AG04449 (cell line): ENCODE measurements at places on chromosomes 4 and X.

DNA sequence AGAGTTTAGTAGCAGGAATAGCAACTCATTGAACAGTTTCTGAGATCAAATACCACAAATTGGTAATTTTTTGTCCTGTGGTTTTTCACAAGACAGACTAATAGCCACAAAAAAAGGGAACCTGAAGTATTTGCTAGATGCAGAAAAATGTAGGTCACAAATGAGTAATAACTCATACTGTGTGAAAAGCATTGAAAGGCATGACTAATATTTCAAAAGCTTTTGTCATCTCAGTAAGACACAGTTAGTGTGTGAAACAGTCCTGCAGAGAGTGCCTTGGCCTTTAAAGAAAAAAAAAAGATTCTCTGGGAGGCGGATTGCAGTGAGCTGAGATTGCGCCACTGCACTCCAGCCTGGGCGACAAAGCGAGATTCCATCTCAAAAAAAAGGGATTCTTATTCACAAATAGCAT, 31.4 kb upstream of the SLC25A31 start:
- DNase-seq = no peak

DNA sequence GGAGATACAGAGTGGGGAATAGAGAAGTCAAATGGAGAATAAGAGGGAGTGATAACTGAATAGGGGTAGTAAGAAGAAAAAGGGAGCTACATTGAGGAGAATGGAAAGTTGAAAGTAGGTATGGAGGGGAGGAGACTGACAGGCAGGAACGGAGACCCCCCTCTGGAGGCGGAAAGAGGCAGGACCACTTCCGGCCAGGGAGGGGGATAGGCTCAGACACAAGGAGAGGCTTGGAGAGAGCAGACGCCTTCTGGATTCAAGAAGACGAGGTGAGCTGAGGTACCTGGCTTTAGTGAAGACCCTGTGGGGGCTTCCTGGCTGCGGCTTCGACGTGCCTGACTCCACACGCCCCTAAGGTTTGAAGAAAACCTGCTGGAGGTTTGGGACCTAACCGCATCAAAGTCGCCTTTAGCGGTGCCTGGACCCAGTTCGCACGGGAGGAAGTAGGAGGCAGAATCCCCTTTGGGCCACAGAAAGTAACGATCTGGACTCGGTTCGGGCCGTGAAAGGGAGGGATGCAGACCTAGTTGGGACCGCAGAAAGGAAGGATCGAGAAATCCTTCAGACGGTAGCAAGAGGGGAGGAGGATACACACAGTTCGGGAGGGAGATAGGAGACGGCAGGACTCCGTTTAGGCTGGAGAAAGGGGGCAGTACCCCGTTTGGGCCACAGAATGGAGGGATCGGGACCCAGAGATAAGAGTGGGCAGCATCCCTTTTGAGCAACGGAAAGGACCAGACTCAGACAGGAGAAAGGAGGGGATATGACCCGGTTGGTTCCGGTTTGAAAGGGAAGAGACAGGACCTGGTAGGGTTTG, at the start of gene TRO:
TSS of gene TRO (plus strand) at position 215 of the 817 bp plus-strand sequence. CDS start 1,423 bp downstream, outside the sequence.
- no peak for DNase-seq

DNA sequence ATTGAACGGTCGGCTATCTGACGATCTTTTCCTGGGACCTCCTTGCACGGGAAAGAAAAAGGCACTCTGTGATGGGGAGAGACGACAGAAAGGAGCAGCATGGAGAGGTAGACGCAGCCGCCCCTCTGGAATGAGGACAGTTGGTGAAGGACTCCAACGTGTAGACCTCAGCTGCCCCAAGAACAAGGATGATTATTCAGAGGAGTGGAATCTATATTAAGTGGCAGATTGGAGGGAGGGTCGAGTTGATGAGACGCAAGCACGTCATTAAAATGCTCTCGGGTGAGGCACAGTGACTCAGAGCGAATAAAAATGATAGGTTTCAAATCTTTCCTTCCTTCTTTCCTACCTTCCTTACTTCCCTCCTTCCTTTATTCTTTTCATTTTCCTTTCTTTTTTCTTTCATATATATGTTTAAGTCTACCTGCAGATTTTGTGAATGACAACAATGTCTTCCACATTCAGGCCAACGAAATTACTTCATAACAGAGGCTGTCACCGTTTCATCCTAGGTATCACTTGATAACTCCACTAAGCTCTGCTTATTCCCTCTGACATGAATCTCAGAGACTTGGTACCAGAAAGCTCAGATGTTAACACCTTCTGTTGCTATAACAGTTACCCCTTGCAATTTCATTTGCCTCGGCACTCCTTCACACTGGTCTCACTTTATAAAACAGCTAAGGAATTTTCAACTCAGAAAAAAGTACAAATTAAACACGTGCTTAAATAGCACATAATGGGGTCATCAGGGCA, 110.0 kb upstream of the PPARGC1A start:
- DNase-seq = no peak

DNA sequence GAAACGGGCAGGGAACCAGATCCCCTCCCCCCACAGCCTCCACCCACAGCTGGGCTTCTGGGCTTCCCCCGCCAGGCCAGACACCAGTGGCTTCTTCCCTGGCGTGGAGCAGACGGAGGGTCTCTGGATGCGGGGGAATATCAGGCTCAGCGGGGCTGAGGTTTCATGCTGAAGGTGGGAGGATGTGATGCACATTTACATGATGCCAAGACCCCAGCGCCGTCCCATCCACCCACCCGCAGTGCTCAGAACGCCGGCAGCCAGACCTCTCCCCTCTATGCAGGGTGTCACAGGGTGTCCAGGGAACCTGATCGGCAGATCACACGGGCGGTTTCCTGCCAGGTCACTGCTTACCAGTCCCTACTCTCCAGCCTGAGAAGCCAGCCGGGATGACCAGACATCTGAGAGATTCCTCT, 12.8 kb upstream of the TNIP2 start:
- DNase-seq = no peak

- DNase-seq = no peak
These were observed 109.2 kb downstream of the ARHGAP10 start for GRCh38 chr4:147840838-147841738.

- DNase-seq = no peak
These were observed 994 bp downstream of the GALNT7 start for GRCh38 chr4:173169428-173170181.

DNA sequence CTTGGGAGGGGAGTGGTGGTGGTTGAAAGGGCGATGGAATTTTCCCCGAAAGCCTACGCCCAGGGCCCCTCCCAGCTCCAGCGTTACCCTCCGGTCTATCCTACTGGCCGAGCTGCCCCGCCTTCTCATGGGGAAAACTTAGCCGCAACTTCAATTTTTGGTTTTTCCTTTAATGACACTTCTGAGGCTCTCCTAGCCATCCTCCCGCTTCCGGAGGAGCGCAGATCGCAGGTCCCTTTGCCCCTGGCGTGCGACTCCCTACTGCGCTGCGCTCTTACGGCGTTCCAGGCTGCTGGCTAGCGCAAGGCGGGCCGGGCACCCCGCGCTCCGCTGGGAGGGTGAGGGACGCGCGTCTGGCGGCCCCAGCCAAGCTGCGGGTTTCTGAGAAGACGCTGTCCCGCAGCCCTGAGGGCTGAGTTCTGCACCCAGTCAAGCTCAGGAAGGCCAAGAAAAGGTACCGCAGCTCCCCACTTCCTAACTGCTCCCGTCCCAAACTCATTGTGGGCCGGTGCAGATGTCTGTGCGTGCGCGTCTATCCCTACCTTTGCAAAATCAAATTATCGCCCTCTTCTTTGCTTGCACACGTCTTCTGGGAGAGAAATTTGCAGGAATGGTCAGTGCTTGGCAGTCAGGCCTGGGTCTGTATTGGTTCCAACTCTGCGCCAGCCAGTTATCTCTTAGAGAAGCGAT, 533 bp downstream of the IL15 start:
- DNase-seq = no peak

- DNase-seq = no peak
These were observed 326.1 kb upstream of the EMCN start for GRCh38 chr4:100843910-100844309.

DNA sequence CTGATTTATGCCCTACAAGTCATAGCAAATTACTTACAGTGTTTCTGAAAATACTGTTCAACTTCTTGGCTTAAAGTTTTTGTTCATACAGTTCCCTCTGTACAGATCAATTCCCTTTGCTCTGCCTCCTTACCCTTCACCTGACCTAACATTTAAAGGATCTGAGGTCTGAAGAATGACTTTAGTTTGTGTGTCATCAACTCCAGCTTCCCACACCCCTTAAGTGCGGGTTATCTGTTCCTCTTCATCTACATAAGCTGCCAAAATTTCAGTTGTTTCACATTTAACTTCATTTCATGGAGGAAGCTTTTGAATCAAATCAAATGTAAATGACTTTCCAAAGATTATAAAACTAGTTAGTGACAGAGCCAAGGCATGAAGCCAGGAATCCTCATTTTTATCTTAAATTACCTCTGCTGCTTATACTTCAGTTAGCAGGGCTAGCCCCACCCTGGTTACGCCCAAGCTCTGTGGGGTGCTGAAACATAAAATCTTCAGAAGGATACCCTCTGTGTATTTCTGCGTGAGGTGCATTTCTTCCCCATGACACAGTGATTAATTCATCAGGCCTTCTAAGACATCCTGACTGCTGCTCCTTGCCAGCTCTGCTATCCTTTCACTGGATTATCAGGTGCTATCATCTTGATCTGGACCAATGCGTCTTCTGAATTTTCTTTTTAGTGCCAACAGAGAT, 16.5 kb downstream of the CXCL1 start:
- DNase-seq = no peak

GRCh38 chrX:56066016-56066415, 166.1 kb upstream of the KLF8 start:
- no peak for DNase-seq

- no peak for DNase-seq
These were observed 688 bp downstream of the UFSP2 start for GRCh38 chr4:185424905-185425646.

DNA sequence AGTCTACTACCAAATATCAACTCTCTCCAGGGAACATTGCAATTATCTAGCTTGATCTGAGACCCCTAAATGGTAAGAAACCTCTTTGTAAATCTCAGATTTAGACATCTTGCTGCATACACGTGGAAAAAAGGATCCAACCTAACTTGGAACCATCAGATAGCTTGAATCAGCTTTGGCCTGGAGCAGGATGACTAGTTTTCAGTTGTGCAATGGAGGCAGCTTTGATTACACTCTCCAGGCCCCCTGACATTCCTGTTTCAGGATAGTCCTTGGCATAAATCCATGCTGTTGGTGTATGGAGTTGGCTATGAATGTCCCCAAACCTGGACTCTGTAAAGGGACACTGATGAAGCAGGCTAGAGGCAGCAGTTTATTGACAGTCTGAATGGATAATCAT, 1061.9 kb upstream of the TENM3 start:
- DNase-seq = no peak

DNA sequence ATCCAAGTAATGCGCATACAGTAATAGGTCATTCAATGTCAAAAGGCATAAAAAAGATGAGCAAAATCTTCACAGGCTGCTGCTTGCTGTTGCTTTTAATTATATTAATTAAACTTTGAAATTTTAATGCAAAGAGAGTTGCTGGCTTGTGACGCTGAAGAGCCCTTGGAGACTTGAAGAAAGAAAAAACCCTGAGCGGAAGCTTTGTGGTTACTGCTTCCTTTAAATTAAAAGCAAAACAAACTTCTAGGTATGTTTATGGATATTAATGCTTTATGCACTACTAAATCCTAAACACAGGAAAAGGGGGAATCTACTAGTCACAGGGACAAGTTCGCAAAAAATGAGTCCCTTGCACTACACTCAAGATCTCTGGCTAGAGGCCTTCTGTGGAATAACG, 166.7 kb downstream of the ANTXR2 start:
- DNase-seq = no peak

GRCh38 chr4:98641376-98641775, 17.0 kb downstream of the TSPAN5 start:
- no peak for DNase-seq

GRCh38 chr4:94461506-94461905, 9.8 kb downstream of the PDLIM5 start:
- DNase-seq = no peak

- DNase-seq = no peak
These were observed 182.5 kb upstream of the TBL1X start for GRCh38 chrX:9282325-9282724.

DNA sequence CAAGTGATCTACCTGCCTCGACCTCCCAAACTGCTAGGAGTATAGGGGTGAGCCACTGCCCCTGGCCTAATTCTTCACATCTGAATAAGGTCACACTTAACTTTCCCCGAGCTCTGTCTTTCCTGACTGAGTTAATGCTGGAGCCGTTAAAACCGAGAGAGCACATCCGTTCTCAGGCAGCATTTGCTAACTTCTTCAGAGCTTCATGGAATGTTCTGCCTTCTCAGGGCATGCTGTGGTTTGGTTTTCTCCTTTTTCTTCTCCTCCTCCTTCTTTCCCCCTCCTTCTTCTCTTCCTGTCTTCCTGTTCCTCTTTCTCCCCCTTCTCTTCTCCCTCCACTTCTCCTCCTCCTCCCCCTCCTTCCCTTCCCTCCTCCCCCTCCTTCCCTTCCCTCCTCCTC, 119.9 kb downstream of the ASMT start:
- DNase-seq = no peak

DNA sequence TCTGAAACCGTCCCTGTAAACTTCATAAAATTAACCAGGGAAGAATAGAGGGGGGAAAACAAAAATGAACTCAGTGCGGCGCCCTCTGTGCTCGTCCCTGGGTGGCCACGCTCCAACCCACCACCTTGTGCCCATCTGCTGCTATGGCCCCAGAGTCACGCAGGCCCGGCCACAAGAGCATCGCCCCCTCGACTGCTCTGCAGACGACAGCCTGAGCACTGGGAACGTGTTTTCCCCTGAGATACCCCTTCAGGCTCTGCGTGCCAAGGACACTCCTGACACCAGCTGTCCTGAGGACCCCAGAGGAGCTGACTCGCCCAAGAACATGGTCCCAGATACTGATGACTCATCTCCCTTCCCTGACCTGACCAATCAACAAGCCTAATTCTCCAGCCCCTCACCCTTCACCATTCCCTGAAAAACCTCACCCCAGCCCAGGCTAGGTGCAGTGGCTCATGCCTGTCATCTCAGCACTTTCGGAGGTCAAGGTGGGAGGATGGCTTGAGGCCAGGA, 64.1 kb upstream of the GPR78 start:
- no peak for DNase-seq

DNA sequence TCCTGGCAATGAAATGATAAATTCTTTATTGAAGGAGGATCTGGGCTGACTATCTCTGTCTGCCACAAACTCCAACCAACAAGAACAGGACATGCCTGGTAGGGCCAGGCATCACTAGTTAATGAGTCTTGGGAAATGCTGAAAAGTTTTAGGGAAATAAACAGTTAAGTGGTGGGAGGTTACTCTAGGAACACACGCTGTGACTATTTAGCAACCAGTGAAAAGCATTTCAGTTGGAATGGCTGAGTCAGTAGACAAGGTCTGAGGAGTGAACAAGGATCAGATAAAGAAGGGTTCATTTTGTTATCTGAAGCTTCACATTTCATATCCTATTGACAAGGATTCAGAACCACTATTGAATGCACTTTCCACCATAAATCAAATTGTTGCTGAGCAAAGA, 394.9 kb upstream of the BOD1L1 start:
- DNase-seq = no peak

DNA sequence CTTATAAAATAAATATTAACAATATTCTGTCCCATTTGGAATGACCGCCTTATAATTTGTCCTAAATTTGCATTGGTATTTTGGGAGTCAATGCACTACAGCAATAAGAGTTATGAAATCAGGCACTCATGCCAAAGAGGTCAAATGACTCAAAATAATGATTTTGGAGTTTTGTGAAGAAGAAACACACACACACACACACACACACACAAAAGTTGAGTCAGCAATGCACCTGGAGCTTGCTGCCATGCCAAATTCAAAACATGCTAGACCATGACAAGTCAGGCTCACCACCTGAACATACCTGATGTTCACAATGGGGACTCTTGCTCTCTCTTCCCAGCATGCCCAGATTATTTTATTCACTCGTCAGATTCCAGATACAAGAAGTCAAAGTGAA, 56.7 kb downstream of the PROM1 start:
- no peak for DNase-seq
